ENCODE measurements at places on chromosomes 4 and X. TPM values are rescaled to one million over a fixed set of nuclear protein-coding genes. Genes with fewer than 3 reads are reported as not detected.

The CT45A2 gene
- total RNA-seq: not detected

The TLR10 gene
- total RNA-seq: 0.03 TPM

The DAPP1 gene
- not detected for total RNA-seq

The RHOXF1 gene
- total RNA-seq: not detected

The HPGD gene
- 81.0 TPM for total RNA-seq

The SUPT20HL2 gene
- not detected for total RNA-seq

The XK gene
- 0.38 TPM for total RNA-seq

The AGTR2 gene
- not detected for total RNA-seq

The FGFBP2 gene
- total RNA-seq: 0.12 TPM

The FHL1 gene
- total RNA-seq: 20.5 TPM

The GPR173 gene
- 0.02 TPM for total RNA-seq

The GRIA2 gene
- total RNA-seq: not detected

The SULT1B1 gene
- 0.02 TPM for total RNA-seq

The GUF1 gene
- total RNA-seq: 11.6 TPM

The DDX60 gene
- total RNA-seq: 2.0 TPM

Measured in A549 treated with Hydrocortisone at 1 μM for 4 hours (cell line).